ENCODE measurements at places on chromosomes 1 and 21.

DNA sequence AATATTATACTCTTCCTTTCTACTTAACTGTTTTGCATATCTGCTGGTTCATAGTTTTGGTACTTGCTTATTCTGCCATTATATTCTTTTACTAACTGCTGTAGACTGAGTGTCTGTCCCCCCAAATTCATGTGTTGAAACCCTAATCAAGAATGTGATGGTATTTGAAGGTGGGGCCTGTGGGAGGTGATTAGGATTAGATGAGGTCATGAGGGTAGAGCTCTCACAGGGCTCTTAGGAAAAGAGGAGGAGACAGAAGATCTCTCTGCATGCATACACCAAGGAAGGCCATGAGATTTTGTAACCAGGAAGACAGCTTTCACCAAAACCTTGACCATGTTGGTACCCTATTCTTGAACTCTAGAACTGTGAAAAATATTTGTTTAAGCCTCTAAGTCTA is 354.1 kb upstream of the B3GALT2 start:
- no peak for DNase-seq

GRCh38 chr21:15631342-15631741 is 98.4 kb upstream of the USP25 start:
- no peak for DNase-seq

DNA sequence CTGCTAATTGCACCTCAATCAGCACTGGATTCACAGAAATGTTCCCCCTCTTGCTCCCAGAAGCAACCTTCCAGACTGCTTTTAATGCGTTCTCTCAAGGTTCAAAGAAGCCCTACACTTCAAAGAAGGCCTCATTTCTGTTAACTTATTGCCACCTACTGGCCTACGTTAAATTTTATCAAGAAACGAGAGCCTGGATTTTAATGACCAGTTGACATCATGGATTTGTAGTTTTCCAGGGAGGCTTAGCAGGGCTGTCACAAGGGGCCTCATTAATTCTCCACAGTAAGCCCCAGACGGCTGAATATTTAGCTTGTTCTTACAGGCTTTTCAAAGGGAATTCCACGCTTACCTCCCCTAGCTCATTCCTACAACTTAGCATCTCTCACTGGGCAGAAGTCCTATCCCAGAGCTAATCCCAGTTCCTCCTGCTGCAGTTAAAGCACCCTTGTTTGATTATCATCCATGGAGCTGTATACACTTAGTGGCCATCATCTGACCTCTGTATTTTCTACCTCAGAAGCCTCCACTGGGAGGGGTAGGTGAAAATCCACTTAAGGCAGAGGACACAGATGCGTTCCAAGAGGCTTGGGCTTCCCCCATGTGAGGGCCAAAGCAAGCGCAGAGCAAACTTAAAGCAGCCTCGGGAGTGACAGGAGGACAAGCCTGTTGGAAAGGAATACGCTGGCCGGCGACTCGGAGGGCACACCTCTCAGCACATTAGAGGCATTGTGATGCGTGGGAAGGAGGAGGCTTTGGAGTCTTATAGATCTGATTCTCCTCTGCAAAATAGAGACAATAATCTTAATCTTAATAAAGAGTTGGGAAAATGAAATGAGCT is 32.2 kb upstream of the CYP4X1 start:
- DNase-seq, result no peak

DNA sequence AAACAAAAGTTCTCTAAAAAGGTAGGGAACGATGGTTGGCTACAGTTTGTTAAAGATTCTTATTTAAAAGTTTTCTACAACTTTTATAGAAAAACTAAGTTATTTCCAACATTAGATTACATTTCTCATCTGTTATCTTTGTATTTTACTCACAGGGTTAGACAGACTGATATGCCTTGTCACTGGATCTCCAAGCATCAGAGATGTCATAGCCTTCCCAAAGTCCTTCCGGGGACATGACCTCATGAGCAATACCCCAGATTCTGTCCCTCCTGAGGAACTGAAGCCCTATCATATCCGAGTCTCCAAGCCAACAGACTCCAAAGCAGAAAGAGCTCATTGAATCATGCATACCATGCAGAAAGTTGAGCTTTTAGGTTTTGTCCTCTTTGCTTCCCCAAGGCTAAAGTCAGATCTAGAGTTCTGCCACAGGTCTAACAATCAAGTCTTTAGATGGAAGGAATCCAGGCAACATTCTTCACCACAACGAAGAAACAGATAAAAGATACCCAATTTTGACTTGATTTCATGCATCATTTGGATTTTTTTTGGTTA is 10.3 kb downstream of the GAS5 start:
- no peak for DNase-seq

DNA sequence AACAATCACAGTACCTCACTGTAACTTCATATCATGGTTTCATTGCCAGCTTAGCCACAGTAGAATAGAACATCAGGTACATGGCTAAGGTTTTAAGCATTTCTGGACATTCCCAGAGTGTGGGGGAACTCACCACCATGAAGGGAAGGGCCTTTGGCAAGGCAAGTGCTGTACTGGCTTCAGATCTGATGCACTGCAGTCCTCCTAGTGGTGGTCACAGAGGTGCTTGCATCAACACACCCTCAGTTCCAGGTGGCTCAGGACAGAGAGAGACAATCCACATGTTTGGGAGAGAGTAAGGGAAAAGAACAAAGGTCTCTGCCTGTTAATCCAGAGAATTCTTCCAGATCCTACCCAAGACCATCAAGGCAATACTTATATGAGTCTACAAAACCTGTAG is 528.4 kb upstream of the RGS18 start:
- no peak for DNase-seq
